ENCODE measurements at places on chromosomes 6 and 20. TPM values are rescaled to one million over a fixed set of nuclear protein-coding genes. Genes with fewer than 3 reads are reported as not detected.

Gene PSMF1
- 135 TPM for total RNA-seq

Gene HSPA12B
- 0.65 TPM for total RNA-seq

Gene SGK2
- total RNA-seq = 0.24 TPM

Gene AGER
- total RNA-seq = 0.16 TPM

Gene TMEM74B
- not detected for total RNA-seq
